ENCODE measurements at places on chromosomes 11 and 22.

DNA sequence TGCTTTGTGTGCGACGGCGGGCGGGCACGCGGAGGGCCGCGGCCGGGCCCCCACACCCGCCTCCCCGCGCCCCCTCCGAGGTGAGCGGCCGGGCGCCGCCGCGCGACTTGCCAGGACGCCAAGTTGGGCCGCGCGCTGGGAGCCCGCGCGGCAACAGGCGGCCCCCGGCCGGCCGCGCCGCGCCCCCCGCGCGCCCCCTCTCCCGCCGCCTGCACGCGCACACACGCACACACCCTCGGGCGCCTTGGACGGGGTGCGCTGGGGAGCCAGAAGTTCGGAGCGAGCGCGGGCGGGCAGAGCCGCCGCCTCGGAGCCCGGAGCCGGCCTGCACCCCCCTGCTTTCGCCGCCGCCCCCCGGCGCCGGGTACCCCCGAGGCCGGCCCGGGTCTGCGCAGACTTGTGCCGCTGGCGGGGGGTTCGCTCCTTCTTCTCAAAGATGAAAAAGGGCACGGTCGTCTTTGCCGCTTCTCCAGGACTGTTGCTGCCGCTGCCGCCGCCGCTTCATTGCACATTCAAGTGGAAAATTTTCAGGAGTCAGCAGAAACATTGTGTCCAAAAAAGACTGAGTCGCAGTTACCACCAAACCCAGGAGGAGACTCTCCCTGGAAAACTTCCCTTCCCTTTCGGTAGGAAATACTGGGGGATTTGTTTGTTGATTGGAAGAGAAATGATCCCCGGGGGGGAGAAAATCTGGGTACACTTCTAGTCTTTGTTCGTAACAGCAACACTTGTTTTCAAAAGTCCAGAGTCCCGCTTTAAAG, 895 bp downstream of the TEAD1 start:
- no peak for DNase-seq

DNA sequence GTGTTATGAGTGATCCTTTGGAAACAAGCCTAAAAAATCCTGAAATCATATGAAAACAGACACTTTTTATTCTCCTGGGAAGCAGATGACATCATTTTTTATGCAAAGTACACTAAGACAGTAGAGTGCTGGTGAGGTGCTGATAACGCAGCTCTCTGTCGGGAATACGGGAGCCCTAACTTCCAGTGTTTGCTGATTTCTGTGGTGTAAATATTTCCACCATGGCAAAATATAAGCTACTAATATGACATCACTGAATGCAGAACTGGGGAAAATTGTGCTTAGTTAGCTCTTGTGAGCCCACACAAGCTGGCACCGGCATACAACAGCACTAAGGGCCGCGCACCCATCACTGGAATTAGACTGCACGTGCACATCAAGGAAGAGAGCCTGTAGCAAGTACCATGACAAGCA, 82.6 kb downstream of the FAM76B start:
- no peak for DNase-seq

GRCh38 chr22:39486951-39487825, 14.9 kb upstream of the MIEF1 start:
- DNase-seq: no peak

- DNase-seq: no peak
Measured at GRCh38 chr11:124898263-124898680, 607 bp upstream of the ROBO4 start.

DNA sequence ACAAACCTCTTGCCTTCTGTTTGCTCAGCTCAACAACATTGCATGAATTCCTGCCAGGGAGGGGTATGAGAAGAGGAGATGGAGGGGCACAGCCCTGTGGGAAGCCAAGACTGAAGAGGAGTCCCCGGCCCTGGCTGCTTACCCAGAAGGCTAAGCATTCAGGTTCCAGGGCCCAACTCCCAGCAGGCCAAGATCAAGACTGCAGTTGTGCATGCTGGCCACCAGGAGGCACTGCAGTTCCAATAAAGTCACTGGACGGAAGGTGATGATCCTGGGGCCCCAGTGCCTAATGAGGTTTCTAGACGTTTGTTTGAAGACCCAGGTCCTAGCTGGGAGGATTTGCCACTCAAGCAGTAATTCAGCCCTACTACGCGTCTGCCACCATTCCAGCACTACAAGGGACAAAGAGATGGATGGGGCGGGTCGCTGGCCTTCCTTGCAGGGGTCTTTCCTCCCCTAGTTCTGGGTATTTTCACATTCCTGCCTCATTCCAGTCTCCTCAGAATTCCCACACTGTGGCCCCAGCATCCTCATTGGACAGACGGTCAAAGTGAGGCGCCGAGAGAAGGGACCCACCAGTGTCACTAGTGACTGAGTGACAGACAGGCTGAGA, 23.6 kb downstream of the ALX4 start:
- no peak for DNase-seq
